Karpas-422 (cell line): ENCODE measurements at places on chromosomes 7 and 10. TPM values are rescaled to one million over a fixed set of nuclear protein-coding genes. Genes with fewer than 3 reads are reported as not detected.

Gene TRIM50
- not detected in 2 replicates for total RNA-seq

Gene RFC2
- total RNA-seq: 18.9 and 27.3 TPM in 2 replicates

Gene PIK3AP1
- 131 and 162 TPM in 2 replicates for total RNA-seq

Gene MOGAT3
- total RNA-seq: not detected in 2 replicates

Gene LRIT1
- not detected in 2 replicates for total RNA-seq

Gene MYL10
- not detected in 2 replicates for total RNA-seq

GRCh38 chr10:24303522-24304310 is 94.8 kb downstream of the KIAA1217 start:
- no peak for DNase-seq
- H3K4me1 ChIP-seq: no peaks in the 10 kb centered on the region
- H3K27me3 ChIP-seq: no peaks in the 10 kb centered on the region
- no peak overlapping the region for H3K4me3 ChIP-seq

Gene TMEM229A
- not detected in 2 replicates for total RNA-seq

DNA sequence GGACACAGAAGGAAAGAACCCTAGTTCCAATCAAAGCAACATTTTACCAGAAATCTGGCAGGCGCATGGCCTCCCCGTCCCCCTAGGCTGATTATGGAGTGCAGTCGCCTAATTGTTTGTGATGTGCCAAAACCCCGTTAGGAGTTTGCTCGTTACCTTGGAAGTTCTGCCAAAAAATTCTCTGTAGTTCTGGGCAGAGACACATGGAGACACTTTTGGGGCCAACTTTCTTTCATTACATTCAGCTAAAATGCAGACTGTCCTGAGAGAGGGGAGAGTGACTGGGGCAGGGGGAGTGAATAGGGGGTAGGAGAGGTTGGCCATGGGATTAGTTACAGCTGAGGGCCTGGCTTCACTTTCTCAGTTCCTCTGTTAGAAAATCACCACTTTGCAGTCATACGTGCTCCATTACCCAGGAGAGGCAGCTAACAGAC is 158.0 kb upstream of the NPVF start:
- H3K4me3 ChIP-seq: no peak overlapping the region
- DNase-seq: no peak
- H3K27ac ChIP-seq: no peak overlapping the region
- H3K4me1 ChIP-seq: no peaks in the 10 kb centered on the region
- no peaks in the 10 kb centered on the region for H3K27me3 ChIP-seq
- no peaks in the 10 kb centered on the region for H3K36me3 ChIP-seq
